ENCODE measurements at places on chromosomes 3 and 15. TPM values are rescaled to one million over a fixed set of nuclear protein-coding genes. Genes with fewer than 3 reads are reported as not detected.

GRCh38 chr3:3038201-3038991, 71.8 kb downstream of the IL5RA start:
- H3K4me3 ChIP-seq: no peak overlapping the region
- H3K36me3 ChIP-seq: peaks cover 4% of the 10 kb centered on the region
- no peaks in the 10 kb centered on the region for H3K4me1 ChIP-seq

The UROC1 gene
- total RNA-seq: not detected

- no peak overlapping the region for H3K4me3 ChIP-seq
- no peak for DNase-seq
- H3K36me3 ChIP-seq: no peaks in the 10 kb centered on the region
- H3K27me3 ChIP-seq: no peaks in the 10 kb centered on the region
- no peaks in the 10 kb centered on the region for H3K4me1 ChIP-seq
- no peak overlapping the region for H3K27ac ChIP-seq
Measured at GRCh38 chr3:87335931-87336330, 59.5 kb upstream of the POU1F1 start.

- H3K4me1 ChIP-seq: no peaks in the 10 kb centered on the region
- no peaks in the 10 kb centered on the region for H3K27me3 ChIP-seq
- no peak for DNase-seq
- H3K36me3 ChIP-seq: no peaks in the 10 kb centered on the region
- no peak overlapping the region for H3K27ac ChIP-seq
Measured at GRCh38 chr3:26560081-26560480, 62.5 kb upstream of the LRRC3B start.

GRCh38 chr3:4139462-4140140, 163.6 kb upstream of the SETMAR start:
- no peak overlapping the region for H3K4me3 ChIP-seq
- no peaks in the 10 kb centered on the region for H3K27me3 ChIP-seq
- H3K36me3 ChIP-seq: no peaks in the 10 kb centered on the region
- no peak for DNase-seq
- H3K4me1 ChIP-seq: no peaks in the 10 kb centered on the region

- H3K36me3 ChIP-seq: no peaks in the 10 kb centered on the region
- H3K27ac ChIP-seq: no peak overlapping the region
- DNase-seq: no peak
- no peaks in the 10 kb centered on the region for H3K27me3 ChIP-seq
- no peak overlapping the region for H3K4me3 ChIP-seq
Measured at GRCh38 chr15:28900892-28901586, 15.3 kb downstream of the APBA2 start.

DNA sequence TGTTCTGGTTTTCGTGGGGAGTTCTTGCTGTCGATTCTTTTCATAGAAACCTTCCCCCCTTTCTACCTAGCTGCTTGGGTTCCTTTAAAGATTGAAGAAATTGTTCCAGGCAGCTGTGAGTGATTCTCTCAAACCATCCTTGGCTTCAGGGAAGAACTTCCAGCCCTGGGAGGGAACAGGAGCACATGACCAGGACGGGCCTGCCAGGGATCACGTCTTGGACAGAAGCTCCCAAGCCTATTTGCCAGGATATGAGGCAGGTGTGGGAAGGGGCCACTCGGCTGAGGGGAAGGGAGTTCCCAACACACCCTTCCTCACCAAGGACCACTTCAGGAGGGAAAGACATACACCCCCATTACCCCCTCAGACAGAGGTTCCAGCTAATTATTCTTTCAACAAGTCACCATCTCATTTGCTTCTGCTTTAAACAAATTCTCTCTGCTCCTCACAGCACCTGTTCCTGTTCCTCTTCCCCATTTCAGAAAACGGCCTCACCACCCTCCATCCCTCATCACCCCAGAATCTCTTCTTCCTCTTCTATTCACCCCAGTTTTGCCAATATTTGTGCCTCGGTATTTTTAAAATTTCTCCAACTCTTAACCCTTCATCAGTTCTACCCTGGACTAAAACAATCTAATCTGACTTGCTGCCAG, 62.5 kb downstream of the WHAMM start:
- no peak overlapping the region for H3K27ac ChIP-seq
- H3K4me3 ChIP-seq: no peak overlapping the region
- H3K27me3 ChIP-seq: no peaks in the 10 kb centered on the region
- no peaks in the 10 kb centered on the region for H3K36me3 ChIP-seq
- H3K4me1 ChIP-seq: no peaks in the 10 kb centered on the region
- DNase-seq: no peak

The ARNT2 gene
- total RNA-seq: 16.1 TPM

- H3K4me3 ChIP-seq: no peak overlapping the region
- H3K27me3 ChIP-seq: no peaks in the 10 kb centered on the region
Measured at GRCh38 chr3:37941608-37942508, 48.7 kb upstream of the VILL start.

GRCh38 chr3:110420158-110420641, 651.4 kb upstream of the NECTIN3 start:
- no peak for DNase-seq
- no peak overlapping the region for H3K4me3 ChIP-seq
- H3K27me3 ChIP-seq: no peaks in the 10 kb centered on the region
- H3K27ac ChIP-seq: no peak overlapping the region
- H3K36me3 ChIP-seq: no peaks in the 10 kb centered on the region
- no peaks in the 10 kb centered on the region for H3K4me1 ChIP-seq

DNA sequence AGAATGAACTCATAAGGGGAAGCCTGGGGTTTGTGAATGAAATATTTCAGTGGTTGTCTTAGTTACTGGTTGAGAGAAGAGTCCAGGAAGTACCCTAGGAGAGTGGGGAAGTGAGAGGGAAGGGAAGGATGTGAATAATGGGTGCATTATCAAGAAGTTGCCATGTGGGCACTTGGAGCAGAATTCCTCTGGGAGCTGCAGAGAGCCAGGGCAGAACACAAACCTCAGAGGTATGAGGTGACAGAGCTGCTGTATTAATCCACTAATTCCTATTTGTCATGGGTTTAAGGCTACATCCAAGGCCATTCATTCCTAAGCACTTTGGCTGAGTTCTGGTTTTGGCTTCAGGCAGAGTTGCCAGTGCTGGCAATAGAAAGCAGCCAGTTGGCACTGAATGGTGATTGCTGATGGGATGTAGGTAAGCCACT, 29.0 kb downstream of the NDUFB4 start:
- H3K27ac ChIP-seq: no peak overlapping the region
- no peaks in the 10 kb centered on the region for H3K27me3 ChIP-seq
- DNase-seq: no peak
- H3K4me1 ChIP-seq: no peaks in the 10 kb centered on the region
- no peaks in the 10 kb centered on the region for H3K36me3 ChIP-seq

- H3K27ac ChIP-seq: no peak overlapping the region
- H3K27me3 ChIP-seq: no peaks in the 10 kb centered on the region
- no peak for DNase-seq
- no peaks in the 10 kb centered on the region for H3K36me3 ChIP-seq
Measured at GRCh38 chr3:135860761-135861160, 104.8 kb upstream of the PPP2R3A start.

DNA sequence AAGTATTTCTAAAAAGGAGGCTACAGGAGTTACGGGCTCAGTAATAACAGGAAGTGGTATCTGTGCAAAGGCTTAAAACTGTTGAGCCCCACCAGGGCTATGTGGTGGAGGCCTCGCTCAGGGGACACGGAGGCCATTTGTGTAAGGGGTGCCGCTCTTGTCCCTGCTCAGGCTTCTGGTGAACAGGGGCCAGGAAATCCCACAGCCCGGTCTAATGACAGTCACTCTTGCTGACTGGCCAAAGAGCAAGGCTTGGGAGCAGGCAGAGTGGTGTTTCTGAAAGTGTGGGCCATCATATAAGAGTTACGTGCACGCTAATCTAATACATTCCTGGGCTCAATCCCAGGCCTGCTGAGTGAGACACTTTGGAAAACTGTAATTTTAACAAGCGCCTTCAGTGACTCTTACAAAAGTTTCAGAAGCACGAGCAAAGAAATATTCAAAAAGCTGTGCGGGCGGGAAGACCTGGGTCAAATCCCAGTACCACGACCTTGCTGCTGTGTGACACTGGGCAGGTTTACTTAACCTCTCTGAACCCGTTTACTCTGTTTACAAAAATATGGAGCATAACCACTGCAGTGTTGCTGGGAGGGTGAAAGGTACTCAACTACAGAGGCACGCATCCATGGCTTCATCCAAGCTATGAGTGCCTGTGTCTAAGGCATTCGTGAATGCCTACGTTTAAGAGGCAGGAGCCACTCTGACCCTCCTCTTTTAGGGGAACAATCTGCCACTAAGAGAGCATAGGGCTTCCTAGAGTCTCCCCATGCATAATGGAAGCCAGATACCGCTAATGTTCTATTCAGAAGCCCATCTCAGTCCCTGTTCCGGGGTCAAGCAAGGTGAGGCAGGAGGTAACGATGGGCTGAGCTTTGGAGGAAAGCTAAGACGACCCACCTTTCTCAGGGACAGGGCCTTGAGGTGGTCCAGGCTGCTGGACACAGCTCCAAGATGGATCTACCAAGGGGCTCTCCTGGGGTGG, 2.0 kb downstream of the ATP10A start:
- peaks cover 47% of the 10 kb centered on the region for H3K4me1 ChIP-seq
- no peaks in the 10 kb centered on the region for H3K27me3 ChIP-seq
- peak overlapping the region; percentile 73 for H3K27ac ChIP-seq
- H3K36me3 ChIP-seq: no peaks in the 10 kb centered on the region
- peak overlapping the region; percentile 68 for H3K4me3 ChIP-seq

The GAP43 gene
- 4.4 TPM for total RNA-seq

GRCh38 chr15:39869858-39870515, 50.1 kb downstream of the GPR176 start:
- DNase-seq: no peak
- no peak overlapping the region for H3K27ac ChIP-seq
- H3K4me1 ChIP-seq: no peaks in the 10 kb centered on the region

DNA sequence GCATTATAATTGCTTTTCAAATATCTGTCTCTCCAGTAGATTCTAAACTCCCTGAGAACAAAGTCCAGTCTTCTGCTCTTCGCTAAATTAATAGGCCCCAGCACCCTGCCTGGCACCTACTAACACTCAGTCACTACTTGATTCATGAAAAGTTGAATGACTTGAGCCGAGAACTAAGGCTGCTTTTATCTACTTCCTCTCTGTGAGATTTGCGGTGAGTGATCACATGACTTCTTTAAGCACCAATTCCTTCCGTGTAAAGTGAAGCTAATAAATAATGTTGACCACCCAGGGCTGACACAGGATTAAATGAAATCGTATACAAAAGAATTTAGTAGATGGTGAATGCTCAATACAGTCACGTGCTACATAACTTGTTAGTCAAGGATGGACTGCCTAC, 44.6 kb upstream of the PGPEP1L start:
- no peaks in the 10 kb centered on the region for H3K36me3 ChIP-seq
- H3K4me3 ChIP-seq: no peak overlapping the region
- no peak for DNase-seq
- H3K27me3 ChIP-seq: no peaks in the 10 kb centered on the region

GRCh38 chr3:57283334-57283733, 9.2 kb downstream of the ASB14 start:
- no peaks in the 10 kb centered on the region for H3K36me3 ChIP-seq
- no peak for DNase-seq
- H3K4me3 ChIP-seq: no peak overlapping the region
- no peaks in the 10 kb centered on the region for H3K4me1 ChIP-seq
- no peaks in the 10 kb centered on the region for H3K27me3 ChIP-seq
- H3K27ac ChIP-seq: no peak overlapping the region

The PATL2 gene
- total RNA-seq: not detected

GRCh38 chr3:191283400-191283799, 45.8 kb upstream of the CCDC50 start:
- no peak overlapping the region for H3K4me3 ChIP-seq
- no peaks in the 10 kb centered on the region for H3K36me3 ChIP-seq
- no peaks in the 10 kb centered on the region for H3K4me1 ChIP-seq
- no peaks in the 10 kb centered on the region for H3K27me3 ChIP-seq

DNA sequence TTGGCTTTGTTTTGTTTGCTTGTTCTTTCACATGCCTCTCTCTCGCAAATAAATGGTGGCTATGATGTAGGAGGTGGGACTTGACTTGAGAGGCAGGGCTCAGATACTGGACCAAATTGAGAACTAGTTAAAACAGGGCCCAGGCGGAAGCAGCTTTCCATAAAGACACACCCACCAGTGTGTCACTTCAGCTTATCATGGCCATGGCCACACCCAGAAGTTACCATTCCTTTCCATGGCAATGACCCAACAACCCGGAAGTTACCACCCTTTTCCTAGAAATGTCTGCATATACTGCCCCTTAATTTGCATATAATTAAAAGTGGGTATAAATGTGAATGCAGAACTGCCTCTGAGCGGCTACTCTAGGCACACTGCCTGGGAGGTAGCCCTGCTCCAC, 62.6 kb upstream of the CNTN4 start:
- H3K27ac ChIP-seq: no peak overlapping the region
- H3K36me3 ChIP-seq: no peaks in the 10 kb centered on the region
- H3K4me3 ChIP-seq: no peak overlapping the region
- no peaks in the 10 kb centered on the region for H3K27me3 ChIP-seq

GRCh38 chr3:38602576-38603250, 46.8 kb downstream of the SCN5A start:
- H3K27me3 ChIP-seq: no peaks in the 10 kb centered on the region
- no peaks in the 10 kb centered on the region for H3K4me1 ChIP-seq
- no peak overlapping the region for H3K27ac ChIP-seq
- DNase-seq: peak; percentile 58

GRCh38 chr3:172658344-172659245, 52.3 kb downstream of the NCEH1 start:
- H3K4me1 ChIP-seq: peaks cover 6% of the 10 kb centered on the region
- no peak overlapping the region for H3K4me3 ChIP-seq
- H3K27me3 ChIP-seq: no peaks in the 10 kb centered on the region
- H3K36me3 ChIP-seq: no peaks in the 10 kb centered on the region

GRCh38 chr3:54986294-54986693, 58.4 kb upstream of the LRTM1 start:
- H3K4me1 ChIP-seq: peaks cover 29% of the 10 kb centered on the region
- H3K36me3 ChIP-seq: no peaks in the 10 kb centered on the region
- H3K27ac ChIP-seq: no peak overlapping the region
- H3K27me3 ChIP-seq: no peaks in the 10 kb centered on the region

GRCh38 chr3:142723665-142723967, 218 bp upstream of the TRPC1 start:
- H3K4me1 ChIP-seq: peaks cover 10% of the 10 kb centered on the region
- no peak for DNase-seq
- no peaks in the 10 kb centered on the region for H3K36me3 ChIP-seq
- H3K4me3 ChIP-seq: peak overlapping the region; percentile 81
- no peaks in the 10 kb centered on the region for H3K27me3 ChIP-seq

The GHSR gene
- not detected for total RNA-seq

The CKMT1B gene
- total RNA-seq: not detected

The PCSK6 gene
- total RNA-seq: 6.4 TPM

GRCh38 chr15:63436341-63436740, 54.7 kb upstream of the CA12 start:
- no peak overlapping the region for H3K4me3 ChIP-seq
- no peak for DNase-seq
- H3K27ac ChIP-seq: peak overlapping the region; percentile 25
- no peaks in the 10 kb centered on the region for H3K27me3 ChIP-seq
- no peaks in the 10 kb centered on the region for H3K36me3 ChIP-seq

GRCh38 chr3:10977892-10978510, 14.5 kb upstream of the SLC6A1 start:
- no peak overlapping the region for H3K27ac ChIP-seq
- no peak for DNase-seq
- H3K4me1 ChIP-seq: peaks cover 18% of the 10 kb centered on the region

GRCh38 chr15:31389576-31389975, 62.9 kb downstream of the KLF13 start:
- H3K27ac ChIP-seq: no peak overlapping the region
- no peaks in the 10 kb centered on the region for H3K36me3 ChIP-seq
- H3K4me3 ChIP-seq: no peak overlapping the region
- H3K4me1 ChIP-seq: peaks cover 23% of the 10 kb centered on the region
- no peaks in the 10 kb centered on the region for H3K27me3 ChIP-seq
- no peak for DNase-seq

The TAGLN3 gene
- 17.8 TPM for total RNA-seq

- no peak overlapping the region for H3K4me3 ChIP-seq
- no peaks in the 10 kb centered on the region for H3K36me3 ChIP-seq
Measured at GRCh38 chr15:51735228-51736010, 2.0 kb downstream of the LYSMD2 start.
